ENCODE measurements at places on chromosomes 2 and 18.

DNA sequence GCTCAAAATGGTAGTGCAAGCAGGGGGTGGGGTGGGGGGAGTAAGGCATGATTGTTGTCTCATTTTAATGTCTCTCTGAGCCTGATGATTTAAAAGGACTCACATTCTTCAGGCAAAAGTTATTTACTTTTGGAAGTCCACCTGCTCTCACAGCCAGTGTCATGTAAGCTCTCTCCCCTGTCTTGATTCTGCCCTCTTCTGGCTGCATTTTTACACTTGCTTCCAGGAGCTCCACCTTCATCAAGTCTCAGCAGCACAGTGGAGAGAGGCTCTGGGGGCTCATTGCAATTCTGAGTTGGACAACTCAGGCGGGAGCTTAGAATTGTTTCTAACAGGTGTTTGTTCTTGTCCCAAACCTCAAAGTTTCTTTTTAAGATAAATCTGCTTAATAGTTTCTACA is 39.2 kb downstream of the GNAL start:
- no peak for DNase-seq

DNA sequence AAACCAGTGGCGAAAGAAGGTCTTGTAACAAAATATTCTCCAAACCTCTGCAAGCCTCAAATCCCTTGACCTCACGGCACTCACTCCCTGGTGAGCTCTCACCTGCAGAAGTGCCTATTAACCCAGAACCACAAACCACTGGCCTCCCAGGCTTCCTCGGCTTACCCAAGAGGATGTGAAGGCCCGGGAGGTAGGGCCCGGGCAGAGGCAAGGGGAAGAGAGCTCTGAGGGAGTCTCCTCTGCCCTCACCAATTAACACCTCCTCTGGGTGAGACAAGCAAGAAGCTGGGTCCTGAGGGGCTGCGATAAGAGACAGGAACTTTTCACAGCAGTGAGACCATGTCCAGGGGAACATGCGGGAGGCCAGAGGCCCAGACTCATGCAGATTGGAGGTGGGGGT is 53.7 kb downstream of the EMX1 start:
- DNase-seq, result no peak

- no peak for DNase-seq
These were observed 93.8 kb upstream of the COPS8 start for GRCh38 chr2:236991874-236992273.

DNA sequence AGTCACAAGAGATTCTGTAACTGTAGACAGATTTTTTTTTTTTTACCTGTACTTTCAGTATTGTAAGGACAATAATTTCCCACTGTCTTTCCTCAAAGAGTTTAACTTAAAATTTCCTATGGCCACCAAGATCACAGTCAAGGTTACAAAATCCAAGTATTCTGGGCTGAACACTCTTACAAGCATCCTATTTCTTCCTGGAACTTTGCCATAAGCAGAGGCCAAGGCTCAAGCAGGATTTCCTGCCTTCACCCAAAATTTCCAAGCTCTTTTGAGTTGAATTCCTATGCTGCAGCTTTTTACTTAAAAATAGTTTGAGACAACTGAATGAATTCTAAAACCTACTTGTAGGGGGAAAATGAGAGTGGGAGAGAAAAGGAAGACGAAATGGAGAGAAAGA is 299.4 kb downstream of the ZNF516 start:
- no peak for DNase-seq

- DNase-seq, result no peak
These were observed 245.1 kb downstream of the NEDD4L start for GRCh38 chr18:58288921-58289797.

DNA sequence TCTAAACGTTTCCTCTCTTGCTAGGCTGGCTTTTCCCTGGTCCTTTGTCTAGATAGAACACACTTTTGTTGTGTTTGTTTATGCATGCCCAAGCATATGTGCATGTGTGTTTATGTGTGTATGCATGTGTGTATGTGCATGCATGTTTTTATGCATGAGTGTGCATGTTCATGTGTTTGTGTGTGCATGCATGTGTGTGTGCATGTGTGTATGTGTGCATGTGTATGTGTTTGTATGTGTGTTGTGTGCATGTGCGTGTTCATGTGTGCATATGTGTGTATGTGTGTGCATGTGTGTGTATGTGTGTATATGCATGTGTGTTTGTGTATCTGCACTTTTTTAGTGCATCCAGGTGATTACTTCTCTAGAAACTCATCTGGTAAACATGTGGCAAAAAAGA is 558.0 kb downstream of the GALR1 start:
- no peak for DNase-seq

DNA sequence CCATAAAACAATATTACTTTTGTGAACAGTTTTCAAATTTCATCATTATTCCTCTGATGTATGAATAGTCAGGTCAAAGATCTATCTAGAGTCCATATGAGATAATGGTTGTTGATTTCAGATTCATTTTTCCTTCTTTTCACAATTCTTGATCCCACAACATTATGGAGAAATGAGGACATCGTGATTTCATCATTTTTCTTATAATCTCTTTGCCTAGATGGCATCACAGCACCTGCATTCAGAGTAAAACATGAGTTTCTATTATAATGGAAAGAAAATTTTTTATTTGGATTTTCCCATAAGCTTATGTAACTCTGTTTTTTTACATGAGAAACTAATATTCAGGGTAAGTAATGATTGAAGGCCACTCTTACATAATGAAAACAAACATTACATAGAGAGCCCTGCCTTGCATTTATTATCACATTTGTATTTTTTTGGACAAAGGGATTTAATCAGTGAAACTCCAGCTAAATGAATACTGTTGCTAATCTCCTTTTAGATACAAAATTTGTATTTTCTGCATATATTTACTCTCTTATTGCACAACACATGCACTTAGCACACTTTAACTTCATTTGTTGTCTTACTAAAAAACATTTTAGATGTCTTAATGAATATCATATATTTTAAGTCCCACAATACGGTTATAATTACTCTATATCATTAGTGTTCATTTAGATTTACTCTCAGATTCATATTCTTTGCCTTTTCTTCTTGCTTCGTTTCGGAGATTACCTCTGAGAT is 188.4 kb upstream of the KYNU start:
- DNase-seq, result no peak

DNA sequence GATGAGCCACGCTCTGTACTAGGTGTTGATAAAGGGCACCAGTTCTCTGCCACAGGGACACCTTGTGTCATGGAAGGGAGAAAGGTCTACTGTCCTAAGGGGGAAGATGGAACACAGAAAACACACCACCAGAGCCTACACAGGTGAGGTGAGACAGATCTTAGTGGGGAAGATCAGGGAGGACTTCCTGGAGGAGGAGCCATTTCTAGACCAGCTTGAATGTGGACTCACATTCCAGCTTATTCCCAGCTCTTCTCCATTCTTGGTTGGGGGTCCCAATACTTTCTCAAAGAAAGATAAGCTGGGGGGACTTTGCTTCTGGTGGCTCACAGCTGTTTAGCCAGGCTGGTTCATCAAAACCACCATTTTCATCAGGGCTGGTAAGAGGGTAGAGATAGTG is 36.2 kb downstream of the EMX1 start:
- DNase-seq, result no peak

DNA sequence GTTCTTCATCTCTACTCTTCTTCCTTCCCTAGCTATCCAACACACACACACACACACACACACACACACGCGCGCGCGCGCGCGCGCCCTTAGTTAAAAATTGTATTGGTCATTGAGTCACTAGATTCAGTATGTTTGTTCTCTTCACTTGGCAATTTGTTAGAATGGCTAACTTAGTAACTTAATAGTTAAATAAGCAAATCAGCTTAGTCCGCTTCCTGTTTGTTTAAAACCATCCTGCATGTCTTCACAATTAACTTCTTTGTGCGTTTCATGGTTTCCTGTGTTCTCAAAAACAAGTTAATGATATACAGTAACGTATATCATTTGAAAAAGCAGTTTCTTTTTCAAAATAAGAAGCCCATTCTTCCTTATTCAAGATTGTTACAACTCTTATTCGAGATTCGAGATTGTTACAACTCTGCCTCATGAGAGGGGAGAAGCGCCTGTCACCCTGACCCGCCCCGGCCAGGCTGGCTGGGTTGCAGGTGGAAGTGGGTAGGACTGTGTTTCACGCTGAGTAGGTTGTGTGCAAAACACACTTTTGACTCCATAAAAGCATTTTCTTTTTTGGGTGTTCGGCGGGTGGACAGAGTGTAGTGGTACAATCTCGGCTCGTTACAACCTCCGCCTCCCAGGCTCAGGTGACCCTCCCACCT is 9.5 kb upstream of the CNNM3 start:
- DNase-seq, result no peak

GRCh38 chr2:217703102-217703501 is 299.7 kb downstream of the TNS1 start:
- no peak for DNase-seq

GRCh38 chr2:102114851-102115497 is 27.6 kb upstream of the IL1R1 start:
- no peak for DNase-seq

GRCh38 chr2:71609029-71609428 is 155.7 kb downstream of the DYSF start:
- DNase-seq, result no peak

DNA sequence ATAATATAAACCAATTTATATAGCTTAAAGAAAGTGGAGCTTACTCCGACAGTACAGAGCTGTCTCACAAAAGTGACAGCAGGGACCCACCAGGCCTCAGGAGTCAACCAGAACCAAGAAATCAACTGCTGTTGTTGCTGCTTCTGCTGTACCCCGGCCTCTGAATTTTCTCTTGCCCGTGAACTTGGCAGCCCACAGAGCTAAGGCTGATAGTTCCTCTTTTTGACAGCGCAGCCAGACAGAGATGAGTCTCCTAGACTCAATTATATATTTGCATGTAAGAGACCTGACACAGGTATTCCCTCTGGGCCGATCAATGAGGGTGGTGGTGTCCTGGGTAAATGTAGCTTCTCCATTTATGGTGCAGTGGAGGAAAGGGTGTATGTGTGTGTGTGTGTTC is 109.4 kb downstream of the KCTD1 start:
- DNase-seq, result no peak

GRCh38 chr2:58923869-58924268 is 682.7 kb upstream of the FANCL start:
- DNase-seq, result no peak

DNA sequence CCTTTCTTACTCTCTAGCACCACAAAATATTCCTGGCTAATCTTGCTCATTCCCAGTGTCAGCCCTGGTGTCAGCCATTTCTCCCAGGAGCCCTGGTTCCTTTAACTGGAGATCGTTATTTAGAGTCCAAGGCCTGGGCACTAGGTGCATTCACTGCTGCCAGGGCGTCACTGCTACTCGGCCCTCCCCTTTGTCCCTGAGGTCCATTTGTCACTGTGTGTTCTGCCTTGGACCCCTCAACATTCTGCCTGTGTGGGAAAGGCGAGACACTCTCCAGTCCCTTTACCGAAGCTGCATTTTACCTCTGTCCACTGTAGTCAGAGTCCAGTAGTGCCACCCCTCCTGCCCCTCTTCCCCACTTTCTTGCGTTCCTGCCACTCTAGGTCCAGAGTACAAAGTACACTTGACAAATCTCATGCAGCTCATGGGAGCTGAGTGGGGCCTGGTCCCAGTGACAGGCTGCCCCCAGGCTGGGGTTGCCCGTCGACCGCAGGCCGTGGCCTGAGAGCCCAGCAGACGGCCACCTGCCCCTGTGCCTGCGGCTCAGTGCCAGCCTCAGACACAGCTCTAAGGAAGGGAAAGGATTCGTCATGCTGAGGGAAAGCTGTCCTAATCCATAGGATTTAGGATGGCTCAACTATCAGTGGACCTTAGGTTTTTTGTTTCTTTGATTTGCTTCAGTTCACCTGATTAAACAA is 52.1 kb downstream of the COPS8 start:
- no peak for DNase-seq

- no peak for DNase-seq
These were observed 135.7 kb downstream of the USP34 start for GRCh38 chr2:61335187-61335586.

DNA sequence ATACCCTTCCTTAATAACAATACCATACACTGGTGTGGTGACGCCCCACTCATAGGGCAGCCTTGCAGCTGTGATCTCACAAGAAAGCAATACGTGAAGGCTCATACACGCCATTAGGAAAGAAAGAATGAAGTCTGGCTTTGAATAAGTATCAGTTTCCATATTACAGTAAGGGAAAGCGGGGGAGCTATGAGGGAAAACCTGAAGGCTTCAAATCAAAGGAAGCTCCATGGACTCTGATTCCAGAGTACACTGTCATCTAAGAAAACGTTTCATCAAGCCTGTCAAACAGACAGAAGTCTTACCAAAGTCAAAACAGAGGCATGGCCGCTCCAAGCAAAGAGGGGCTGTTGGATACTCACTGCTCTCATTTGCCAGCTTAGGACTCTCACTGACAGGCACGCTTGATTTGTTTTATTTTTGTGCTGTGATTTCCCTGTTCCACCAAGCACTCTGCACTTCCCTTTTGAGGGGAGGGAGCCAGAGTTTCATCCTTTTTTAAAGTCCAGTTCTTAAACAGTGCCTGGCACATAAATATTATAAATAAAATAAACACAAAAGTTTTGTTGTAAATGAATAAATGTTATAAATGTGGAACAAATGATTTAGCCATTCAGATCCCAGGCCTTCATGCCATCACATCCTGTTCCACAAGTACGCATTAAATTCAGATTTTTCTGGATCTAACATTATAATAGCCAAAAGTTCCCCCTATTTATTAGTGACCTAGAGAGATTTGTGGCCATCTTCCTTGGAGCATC is 221.2 kb downstream of the PIEZO2 start:
- no peak for DNase-seq

DNA sequence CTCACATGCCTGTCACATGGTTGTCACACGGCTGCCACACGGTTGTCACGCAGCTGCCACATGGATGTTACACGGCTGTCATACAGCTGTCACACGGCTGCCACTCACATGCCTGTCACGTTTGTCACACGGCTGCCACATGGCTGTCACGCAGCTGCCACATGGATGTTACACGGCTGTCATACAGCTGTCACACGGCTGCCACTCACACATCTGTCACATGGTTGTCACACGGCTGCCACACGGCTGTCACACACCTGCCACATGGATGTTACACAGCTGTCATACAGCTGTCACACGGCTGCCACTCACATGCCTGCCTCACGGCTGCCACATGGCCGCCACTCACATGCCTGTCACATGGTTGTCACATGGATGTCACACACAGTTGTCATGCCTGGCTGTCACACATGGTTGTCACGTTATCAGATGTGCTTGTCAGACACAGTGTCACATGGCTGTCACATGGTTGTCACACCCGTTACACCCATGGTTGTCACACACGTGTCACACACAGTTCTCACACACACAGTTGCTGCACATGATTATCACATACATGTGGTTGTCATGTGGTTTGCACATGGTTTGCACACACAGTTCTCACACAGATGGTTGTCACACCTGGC is 19.4 kb downstream of the KCNG2 start:
- DNase-seq, result no peak

GRCh38 chr2:212421556-212422334 is 116.9 kb downstream of the ERBB4 start:
- DNase-seq, result no peak

- no peak for DNase-seq
These were observed 151.5 kb downstream of the VAPA start for GRCh38 chr18:10065296-10065695.

- DNase-seq, result no peak
These were observed 92.2 kb downstream of the STPG4 start for GRCh38 chr2:47062681-47063537.

- no peak for DNase-seq
These were observed 134.6 kb upstream of the GPC1 start for GRCh38 chr2:240300840-240301239.

GRCh38 chr2:95347681-95348608 is 50.8 kb downstream of the KCNIP3 start:
- no peak for DNase-seq

Data from NCI-H2081 treated with DMSO at 0.1 percent for 48 hours (cell line).